ENCODE measurements at places on chromosomes 5 and 9.

- no peak for DNase-seq
- H3K36me3 ChIP-seq, result no peaks in the 10 kb centered on the region
- H3K4me1 ChIP-seq, result no peaks in the 10 kb centered on the region
- no peak overlapping the region for H3K4me3 ChIP-seq
- no peaks in the 10 kb centered on the region for H3K27me3 ChIP-seq
Measured at GRCh38 chr5:98414938-98415337, 358.5 kb upstream of the RGMB start.

DNA sequence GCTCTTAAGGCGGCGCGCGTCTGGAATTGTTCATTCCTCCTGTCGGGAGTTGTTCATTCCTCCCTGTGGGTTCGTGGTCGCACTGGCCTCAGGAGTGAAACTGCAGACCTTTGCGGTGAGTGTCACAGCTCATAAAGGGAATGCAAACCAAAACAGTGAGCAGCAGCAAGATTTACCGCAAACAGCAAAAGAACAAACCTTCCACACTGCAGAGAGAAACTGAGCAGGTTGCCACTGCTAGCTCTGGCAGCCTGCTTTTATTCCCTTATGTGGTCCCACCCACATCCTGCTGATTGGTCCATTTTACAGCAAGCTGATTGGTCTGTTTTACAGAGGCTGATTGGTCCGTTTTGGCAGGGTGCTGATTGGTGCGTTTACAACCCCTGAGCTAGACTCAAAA lies 1365.3 kb upstream of the WWC1 start:
- no peaks in the 10 kb centered on the region for H3K36me3 ChIP-seq
- no peak for DNase-seq
- H3K27ac ChIP-seq, result no peak overlapping the region
- no peaks in the 10 kb centered on the region for H3K4me1 ChIP-seq
- no peak overlapping the region for H3K4me3 ChIP-seq
- H3K27me3 ChIP-seq, result no peaks in the 10 kb centered on the region

GRCh38 chr5:74096325-74096724 lies 470.3 kb downstream of the ARHGEF28 start:
- peaks cover 10% of the 10 kb centered on the region for H3K4me1 ChIP-seq
- no peaks in the 10 kb centered on the region for H3K27me3 ChIP-seq
- H3K36me3 ChIP-seq, result no peaks in the 10 kb centered on the region

- peaks cover 16% of the 10 kb centered on the region for H3K4me1 ChIP-seq
- no peak for DNase-seq
- H3K4me3 ChIP-seq, result peak overlapping the region; percentile 84
- H3K36me3 ChIP-seq, result peaks cover 34% of the 10 kb centered on the region
- H3K27ac ChIP-seq, result peak overlapping the region; percentile 66
Measured at GRCh38 chr9:111598733-111599091, 735 bp downstream of the PTGR1 start.

GRCh38 chr9:82797534-82797933 lies 265.4 kb downstream of the RASEF start:
- peaks cover 12% of the 10 kb centered on the region for H3K4me1 ChIP-seq
- H3K27me3 ChIP-seq, result no peaks in the 10 kb centered on the region
- H3K4me3 ChIP-seq, result no peak overlapping the region
- no peak overlapping the region for H3K27ac ChIP-seq

GRCh38 chr9:111825468-111826145 lies 30.9 kb upstream of the SHOC1 start:
- H3K27me3 ChIP-seq, result no peaks in the 10 kb centered on the region
- no peak for DNase-seq
- H3K4me3 ChIP-seq, result no peak overlapping the region
